GM12891 (cell line): ENCODE measurements at places on chromosomes 13 and 19.

GRCh38 chr19:48713041-48713863, 6.3 kb downstream of the MAMSTR start:
- DNase-seq, result no peak

- DNase-seq, result no peak
Observed at GRCh38 chr19:5149508-5149907, 180.6 kb downstream of the KDM4B start.

DNA sequence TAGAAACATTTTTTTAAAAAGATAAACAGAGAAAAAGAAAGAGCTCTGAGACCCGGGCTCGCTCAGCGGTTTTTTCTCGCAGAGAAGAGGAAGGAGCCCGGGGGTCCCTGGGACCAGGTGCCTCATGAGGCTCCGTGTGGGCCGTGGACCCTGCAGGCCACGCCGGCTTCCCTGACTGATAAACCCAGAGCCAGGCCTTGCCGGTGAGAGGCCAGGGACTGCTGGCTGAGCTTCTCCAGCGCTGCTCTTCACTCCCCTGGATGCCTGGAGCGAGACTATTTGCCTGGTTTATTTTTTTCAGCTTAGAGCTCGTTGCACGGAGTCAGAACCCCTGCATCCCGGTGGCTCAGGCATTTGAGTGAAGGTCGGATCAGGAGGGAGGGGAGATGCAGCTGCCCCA, 53.4 kb upstream of the F7 start:
- no peak for DNase-seq

DNA sequence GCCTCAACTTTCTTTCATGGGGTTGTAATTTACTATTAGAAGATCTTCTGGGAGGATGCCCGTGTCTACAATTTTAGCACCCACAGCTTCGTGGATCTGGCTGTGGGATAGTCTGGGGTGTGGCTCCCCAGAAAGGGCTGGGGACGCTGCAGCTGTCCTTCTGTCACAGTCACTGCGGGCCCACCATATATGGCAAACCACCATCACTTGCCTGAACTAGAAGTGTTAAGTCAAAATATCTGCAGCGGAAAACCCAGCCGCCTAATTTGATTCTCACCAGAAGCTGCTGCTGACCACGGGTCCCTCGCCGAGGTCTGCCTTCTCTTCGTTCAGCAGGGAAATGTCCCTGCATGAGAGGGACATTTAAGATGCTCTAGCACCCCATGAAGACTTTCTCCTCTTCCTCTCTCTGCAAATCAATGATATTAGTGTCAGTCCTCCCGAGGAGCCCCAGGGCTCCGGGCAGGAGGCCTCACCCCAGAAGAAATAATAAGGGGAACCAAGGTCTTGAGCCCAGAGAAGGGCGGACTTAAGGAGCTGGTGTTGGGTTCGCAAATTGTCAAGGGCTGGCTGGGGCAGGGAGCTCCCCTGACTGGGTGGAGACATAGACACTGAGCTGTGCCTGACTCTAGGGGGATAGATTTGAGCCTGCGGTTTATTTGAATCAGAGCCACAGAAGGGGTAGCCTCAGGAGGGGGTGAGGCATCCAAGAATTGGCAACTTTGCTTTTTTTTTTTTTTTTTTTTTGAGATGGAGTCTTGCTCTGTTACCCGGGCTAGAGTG, 3.0 kb upstream of the MATK start:
- no peak for DNase-seq

DNA sequence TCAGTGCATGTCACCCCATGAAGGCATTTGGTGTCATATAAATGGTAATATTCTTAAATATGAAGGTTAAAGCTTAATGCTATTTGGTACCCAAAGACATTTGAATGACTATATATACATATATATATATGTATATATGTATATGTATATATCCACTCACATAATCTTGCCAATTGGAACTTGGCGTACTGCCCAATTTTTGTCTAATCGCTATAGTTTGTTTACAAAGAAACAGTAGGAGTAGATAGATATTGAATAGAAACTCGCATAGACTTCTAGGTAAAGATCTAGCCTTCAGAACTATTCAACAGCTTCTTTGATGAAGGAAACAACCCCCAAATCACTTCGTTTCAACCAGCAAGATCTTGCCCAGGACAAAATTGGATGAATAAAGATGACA, 24.1 kb downstream of the KLF5 start:
- no peak for DNase-seq

DNA sequence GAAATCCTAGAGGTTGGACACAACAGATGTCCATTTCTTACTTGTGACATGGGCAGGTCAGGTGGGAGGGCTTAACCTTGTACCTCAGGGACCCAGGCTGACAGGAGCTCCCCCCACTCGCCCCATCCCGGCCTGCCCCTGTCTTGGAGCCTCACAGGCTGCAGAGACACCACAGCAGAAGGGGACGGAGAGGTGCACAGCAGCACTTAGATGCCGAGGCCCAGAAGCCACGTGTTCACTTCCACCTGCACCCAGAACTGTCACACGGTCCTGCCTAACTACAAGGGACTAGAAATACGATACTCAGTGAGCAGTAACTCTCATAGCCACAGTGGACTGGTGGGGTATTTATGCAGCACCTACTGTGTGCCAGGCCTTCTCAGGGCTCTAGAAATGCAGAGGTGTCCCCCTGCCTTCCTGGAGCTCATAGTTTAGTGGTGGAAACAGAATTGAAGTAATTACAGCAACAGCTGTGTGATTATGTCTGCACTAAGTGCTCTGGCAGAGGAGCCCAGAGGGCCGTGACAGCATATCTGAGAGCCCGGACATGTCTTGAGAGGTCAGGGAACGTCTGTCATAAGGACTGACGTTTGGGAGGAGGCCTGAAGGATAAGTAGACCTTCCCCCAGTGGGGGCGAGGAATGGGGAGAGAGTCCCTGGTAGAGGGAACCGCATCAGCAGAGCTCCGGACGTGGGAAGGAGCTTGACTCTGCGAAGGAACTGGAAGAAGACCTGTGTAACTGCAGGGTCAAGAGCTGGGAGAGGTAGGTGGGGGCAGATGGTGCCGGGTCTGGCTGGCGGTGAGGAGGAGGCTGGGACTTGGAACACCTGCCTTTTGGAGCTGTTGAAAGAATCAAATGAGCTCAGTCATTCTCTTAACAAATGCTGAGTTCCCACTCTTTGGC, 130.0 kb downstream of the SIPA1L3 start:
- DNase-seq, result no peak

DNA sequence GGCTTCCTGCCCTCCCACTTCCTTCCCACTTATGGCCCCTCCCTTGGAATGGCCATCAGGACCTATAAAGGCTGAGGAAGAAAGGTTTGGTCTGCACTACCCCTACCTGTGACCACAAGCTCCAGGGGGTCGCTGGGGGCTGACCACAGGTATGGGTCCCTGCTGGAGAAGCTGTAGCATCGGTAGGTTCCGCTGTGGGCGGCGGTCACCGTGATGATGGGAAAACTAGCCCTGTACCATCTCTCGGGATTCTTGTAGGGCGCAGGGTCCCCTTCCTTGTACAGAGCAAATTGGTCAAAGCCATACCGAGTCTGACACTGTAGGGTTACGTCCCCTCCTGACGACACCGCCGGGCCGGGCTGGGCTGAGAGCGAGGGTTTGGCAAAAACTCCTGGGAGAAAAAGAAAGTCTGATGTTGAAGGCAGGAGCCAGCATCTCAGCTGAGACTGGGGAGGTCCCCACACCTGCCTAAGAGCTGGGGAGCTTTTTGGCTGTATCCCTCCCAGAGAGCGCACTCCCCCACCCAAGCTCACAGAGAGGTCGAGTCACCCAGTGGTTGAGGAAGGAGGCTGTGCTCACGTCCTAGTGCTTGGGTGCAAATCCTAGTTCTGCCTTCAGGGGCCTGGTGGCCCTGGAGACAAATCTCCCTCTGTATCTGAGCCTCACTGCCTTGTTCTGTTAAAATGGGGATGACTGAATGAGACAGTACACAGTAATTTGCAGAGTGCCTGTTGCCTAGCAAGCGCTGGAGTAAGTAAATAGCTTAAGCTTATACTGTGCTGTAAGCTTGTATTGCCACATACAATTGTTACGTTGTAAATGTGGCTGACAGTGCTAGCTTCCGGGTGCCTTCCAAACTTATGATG, 10.4 kb downstream of the GP6 start:
- DNase-seq, result no peak
